ENCODE measurements at places on chromosomes 4 and X.

DNA sequence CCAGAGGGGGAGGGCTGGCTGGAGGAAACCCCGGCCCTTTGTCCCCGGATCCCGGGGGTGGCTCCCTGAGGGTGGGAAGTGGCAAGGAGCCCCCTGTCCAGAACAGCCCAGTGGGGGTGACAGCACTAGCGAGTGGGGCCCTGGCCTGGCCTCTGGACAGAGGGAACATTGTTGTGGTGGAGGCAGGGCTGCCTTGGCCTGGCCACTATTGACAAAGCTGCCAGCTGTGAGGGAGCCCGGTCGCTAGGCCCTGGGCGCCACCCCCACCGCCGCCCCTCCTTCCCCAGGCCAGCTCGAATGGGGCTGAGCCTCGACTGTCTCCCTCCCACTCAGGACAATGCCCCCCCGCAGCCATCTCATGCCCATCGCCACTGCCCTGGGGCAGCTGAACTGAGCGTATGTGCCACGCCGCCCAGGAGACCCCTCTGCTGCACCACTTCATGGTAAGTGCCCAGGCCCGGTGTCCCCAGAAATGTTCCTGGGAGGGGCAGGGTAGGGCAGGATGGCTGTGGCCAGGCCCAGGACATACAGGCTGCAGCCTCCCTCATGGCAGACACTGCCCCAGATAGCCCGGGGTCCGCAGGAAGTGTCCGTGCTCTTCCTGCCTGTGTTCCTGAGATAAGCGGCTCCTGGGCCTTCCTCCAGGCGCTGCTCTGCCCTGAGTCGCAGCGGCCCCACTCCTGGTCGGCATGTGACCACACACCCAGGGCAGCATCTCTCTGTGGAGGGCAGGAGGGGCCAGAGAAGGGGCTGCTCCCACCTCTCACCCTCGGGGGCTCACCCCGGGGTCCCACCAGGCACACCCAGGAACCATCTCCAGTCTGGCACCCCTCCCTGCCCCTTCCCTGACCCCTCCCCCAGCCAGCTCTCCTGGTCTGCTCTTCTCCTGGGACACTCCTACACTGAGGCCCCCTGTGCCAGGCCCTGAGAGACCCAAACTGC is 1.4 kb downstream of the PLXNB3 start:
- peak; percentile 41 for DNase-seq

DNA sequence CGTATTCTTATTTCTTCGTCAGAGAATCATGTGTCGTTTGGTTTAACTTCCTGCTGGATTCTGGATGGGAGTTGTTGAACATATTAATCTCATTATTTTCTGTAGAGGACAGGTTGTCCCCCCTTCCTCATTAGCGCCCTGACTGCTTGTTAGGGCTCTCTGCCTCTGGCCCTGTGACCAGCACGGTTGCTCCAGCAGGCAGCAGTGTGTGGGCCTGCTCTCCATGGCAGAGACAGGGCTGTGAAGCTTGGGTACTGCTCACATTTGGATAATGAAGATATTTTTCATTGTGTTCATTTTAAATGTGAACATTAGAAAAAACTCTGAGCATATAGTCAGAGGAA is 102.7 kb downstream of the KLHL8 start:
- DNase-seq: no peak

DNA sequence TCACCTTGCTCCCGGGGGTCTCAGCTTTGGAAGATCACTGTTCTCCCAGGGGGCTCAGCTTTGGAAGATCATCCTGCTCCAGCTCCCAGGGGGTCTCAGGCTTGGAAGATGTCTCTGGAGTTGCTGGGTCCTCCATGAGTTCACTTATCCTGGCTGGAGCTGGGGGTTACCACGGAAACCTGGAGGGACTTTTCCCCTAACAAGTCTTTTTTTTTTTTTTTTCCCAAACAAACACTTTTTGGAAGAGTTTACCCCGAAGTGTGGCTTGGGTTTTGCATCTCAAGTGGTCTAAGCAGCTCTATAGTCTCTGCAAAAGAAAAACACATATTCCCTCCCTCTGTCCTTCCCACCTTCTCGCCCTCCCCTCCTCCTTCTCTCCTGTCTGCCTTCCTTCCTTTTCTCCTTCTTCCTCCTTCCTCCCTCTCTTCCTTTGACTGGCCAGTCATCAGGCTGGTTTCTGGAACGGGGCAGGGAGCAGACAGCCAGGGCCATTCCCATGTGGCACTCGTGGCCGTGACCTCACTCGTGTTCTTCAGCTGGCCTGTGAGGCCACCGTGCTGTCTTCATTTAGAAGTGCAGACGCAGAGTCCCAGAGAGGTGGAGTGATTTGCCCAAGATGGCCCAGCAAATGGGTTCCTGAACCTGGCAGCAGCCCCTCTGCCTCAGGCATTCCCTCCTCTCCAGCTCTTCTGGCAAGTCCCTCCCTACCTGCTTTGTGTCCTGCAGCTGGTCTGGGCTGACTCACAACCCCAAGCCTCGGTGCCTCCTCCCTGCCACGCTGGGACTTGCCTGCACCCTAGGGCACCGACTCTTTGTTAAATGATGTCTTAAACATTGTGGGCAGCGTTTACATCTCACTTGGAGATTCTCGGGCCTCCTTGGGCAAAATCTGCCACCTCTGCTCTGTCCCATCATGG is 25.9 kb upstream of the HMX1 start:
- peak; percentile 26 for DNase-seq

GRCh38 chrX:9516635-9517034 is 51.8 kb downstream of the TBL1X start:
- DNase-seq: no peak

DNA sequence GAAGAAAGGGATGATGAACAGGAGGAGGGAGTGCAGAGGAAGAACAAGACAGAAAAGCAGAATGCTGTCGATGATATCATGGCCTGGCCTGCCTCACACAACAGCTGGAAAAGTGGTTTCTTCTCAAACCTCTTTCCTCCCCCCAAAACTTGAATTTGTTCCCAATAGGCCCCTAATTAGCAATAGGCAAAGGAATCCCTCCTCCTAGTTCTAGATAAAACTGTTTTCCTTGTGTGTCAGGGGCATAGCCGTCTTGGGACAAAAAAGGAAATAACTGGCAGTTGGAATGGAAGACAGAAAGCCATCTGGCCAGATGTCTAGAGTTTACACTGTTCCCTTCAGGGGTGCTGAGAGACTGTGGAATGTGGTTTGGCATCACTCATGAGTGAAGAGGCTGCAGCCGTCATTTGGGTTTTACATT is 177.8 kb upstream of the C1QTNF7 start:
- no peak for DNase-seq

GRCh38 chrX:68698942-68699341 is 51.5 kb downstream of the STARD8 start:
- no peak for DNase-seq

DNA sequence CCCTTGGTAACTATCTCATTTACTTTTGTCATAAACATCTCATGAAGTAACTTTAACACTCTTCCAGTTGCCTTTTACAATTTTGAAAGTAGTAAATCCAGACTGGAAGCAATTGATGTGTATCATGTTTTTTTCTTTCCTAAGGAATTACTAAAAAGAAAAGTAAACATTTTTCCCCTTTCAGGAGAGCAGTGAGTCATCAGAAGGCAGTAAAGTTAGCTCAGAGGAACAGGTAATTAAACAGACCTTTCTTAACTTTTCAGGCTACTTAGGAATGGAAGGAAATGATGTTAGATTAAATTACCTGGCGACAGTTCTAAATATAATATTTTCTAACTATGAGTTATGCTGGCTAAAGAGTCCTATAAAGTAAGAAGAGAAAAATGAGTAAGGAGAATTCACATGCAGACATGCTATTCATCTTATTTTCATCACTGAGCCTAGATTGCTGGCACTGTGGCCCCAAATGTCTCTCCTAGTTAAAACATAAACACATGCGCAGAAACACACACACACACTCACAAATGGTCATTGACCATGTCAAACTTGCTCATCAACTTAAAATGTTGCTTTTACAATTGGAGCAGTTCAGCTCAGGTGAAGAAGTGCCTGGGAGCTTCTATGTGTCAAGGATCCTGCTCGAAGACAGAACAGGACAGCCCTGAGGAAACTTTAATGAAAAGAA is 9.3 kb downstream of the DMP1 start:
- peak; percentile 16 for DNase-seq

DNA sequence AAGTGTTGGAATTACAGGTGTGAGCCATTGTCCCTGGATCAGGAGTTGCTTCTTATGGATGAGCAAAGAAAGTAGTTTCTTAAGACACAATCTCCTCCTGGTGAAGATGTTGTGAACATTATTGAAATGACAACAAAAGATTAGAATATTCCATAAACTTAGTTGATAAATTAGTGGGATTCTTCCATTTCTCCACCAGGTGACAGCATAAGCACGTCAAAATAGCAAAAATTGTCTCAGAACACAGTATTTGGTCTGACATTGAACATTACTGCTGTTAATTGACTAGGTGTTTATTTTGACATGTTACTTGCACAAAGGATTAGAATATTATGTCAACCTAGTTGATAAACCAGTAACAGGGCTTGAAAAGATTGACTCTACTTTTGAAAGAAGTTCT is 21.6 kb downstream of the CLDN34 start:
- no peak for DNase-seq

DNA sequence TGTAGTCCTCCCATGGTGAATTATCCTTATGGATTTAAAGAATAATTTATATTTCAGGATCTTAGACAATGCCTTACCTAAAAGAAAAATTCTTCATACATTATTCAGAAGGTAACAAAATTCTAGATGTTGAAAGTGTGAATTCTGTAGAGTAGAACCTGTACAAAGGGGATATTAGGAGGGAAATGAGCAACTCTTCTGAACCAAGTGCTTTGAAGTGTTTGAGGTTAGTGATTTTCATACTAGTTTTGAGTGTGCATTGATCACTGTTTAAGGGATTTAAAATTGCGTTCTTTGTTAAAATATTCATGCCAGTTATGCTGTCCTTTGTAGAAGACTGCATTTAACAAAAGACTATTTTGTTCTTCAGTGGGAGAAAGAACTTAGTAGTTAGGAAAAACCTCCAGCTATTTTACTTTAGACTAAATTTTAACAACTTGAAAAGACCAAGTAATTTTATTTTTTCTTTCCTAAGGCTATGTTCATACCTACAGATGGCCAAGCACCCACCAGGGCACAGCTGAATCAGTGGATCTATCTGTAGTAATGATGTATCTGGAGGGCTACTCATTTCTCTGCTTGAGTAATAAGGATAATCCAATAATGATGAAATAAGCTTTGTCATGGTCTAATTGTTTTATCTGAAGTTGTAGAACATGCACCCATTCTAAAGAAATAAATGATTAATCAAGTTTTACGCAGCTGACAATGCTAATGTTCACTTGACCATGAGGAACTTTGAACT is 134.3 kb upstream of the RPS6KA6 start:
- DNase-seq: no peak

GRCh38 chr4:84407554-84408407 is 91.3 kb downstream of the NKX6-1 start:
- no peak for DNase-seq

DNA sequence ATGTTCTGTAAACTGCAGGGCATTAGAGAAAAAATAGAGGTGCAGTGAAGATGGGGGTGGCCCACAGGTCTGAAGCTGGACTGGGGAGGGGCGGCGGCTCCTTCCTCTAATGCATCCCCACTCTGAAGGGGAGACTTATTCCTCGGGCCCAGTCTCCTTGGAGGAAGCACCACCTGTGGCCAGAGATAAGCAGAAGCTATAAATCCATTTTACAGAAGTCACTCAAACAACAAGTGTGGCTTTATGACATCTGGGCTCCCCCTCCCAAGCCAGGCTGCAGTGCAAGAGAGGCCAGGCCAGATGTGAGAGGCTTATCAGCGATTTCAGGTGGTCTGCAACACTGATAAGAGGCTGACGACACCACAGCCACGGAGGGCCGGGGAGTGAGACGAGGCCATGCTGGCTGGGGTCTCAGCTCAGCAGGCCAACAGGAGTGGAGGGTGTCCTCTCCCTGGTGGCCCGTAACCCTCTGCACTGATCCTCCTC is 15.8 kb downstream of the CYTL1 start:
- DNase-seq: no peak

- DNase-seq: no peak
Measured at GRCh38 chr4:18686338-18687037, 664.9 kb upstream of the LCORL start.

DNA sequence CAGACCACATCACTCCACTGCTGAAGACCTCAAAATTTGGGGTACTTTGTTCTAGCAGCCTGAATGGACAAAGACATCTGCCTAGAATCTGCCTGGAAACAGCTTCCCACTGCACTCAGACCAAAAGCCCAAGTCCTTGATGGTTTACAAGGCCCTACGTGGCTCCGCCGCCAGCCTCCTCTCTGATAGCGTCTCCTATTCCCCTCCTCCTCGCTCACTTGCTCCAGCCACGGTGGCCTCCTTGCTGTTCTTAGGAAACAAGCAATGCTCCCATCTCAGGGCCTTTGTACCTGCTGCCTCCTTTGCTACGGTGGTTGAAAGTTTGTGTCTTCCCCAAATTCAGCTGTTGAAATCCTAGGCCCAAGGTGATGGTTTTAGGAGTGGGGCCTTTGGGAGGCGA is 34.7 kb upstream of the SORCS2 start:
- no peak for DNase-seq

- DNase-seq: no peak
Measured at GRCh38 chr4:111664308-111664945, 480.8 kb upstream of the FAM241A start.

GRCh38 chr4:2484993-2485392 is 16.1 kb downstream of the RNF4 start:
- no peak for DNase-seq

GRCh38 chrX:113759422-113759821 is 824.5 kb upstream of the HTR2C start:
- DNase-seq: no peak

DNA sequence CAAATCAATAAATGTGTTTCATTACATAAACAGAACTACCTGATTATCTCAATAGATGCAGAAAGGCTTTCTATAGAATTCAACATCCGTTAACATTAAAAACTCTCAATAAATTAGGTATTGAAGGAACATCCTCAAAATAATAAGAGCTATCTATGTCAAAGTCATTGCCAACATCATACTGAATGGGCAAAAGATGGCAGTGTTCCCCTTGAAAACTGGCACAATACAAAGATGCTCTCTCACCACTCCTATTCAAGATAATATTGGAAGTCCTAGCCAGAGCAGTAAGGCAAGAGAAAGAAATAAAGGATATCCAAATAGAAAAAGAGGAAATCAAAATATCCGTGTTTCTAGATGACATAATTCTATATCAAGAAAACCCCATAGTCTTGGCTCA is 466.4 kb downstream of the MAGEE1 start:
- DNase-seq: no peak

DNA sequence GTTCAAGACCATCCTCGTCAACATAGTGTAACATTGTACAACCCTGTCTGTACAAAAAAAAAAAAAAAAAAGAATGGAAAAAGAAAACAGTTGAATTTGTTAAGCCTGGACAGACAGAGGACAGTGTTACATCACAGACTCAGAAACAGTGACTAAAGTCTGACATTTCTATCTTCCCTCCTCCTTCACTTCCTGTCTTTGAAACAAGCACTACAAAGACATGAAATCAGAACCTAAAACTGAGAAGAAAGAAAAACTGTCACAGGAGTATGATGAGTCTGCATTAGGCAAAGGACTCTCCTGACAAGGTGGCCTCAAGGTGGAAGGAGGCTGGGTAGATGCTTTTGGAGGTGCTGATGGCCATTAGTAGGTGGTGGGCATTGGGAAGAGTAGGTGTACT is 126.7 kb downstream of the RBM47 start:
- no peak for DNase-seq

GRCh38 chr4:182048871-182049270 is 194.3 kb upstream of the TENM3 start:
- DNase-seq: no peak

GRCh38 chr4:101356928-101357327 is 9.6 kb upstream of the PPP3CA start:
- peak; percentile 82 for DNase-seq

- DNase-seq: no peak
Measured at GRCh38 chr4:3792813-3793212, 26.6 kb downstream of the ADRA2C start.
